ENCODE measurements at places on chromosomes 3 and 15.

- no peak for DNase-seq
These were observed 159.1 kb upstream of the NANOGP8 start for GRCh38 chr15:35244227-35244626.

GRCh38 chr3:82364827-82365226 lies 603.4 kb upstream of the GBE1 start:
- DNase-seq: no peak

- DNase-seq: no peak
These were observed 95.1 kb upstream of the TMC3 start for GRCh38 chr15:81469154-81469553.

GRCh38 chr3:172700256-172700655 lies 10.6 kb downstream of the NCEH1 start:
- no peak for DNase-seq

- no peak for DNase-seq
These were observed 213.9 kb upstream of the PFN2 start for GRCh38 chr3:150184426-150185071.

- no peak for DNase-seq
These were observed 19.1 kb upstream of the FSIP1 start for GRCh38 chr15:39801641-39802309.

GRCh38 chr3:52488746-52489145 lies 6.4 kb upstream of the STAB1 start:
- DNase-seq: no peak

- no peak for DNase-seq
These were observed 44.2 kb downstream of the IQGAP1 start for GRCh38 chr15:90432253-90432652.

- no peak for DNase-seq
These were observed 208.5 kb downstream of the LPP start for GRCh38 chr3:188362405-188362831.

GRCh38 chr15:92166751-92167405 lies 226.8 kb upstream of the ST8SIA2 start:
- no peak for DNase-seq

DNA sequence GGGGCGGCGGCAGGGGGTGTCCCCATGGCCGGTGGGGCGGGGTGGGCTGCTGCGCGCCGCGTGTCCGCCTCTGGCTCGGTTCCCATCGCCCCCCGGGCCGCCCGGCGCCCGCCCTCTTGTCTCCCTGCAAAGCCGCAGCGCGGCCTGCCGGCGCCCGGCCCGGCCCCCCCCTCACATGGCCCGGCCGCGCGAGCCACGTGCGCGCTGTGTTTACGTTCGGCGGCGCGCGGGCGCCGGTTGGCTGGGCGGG lies 502 bp downstream of the NR1D2 start:
- no peak for DNase-seq

DNA sequence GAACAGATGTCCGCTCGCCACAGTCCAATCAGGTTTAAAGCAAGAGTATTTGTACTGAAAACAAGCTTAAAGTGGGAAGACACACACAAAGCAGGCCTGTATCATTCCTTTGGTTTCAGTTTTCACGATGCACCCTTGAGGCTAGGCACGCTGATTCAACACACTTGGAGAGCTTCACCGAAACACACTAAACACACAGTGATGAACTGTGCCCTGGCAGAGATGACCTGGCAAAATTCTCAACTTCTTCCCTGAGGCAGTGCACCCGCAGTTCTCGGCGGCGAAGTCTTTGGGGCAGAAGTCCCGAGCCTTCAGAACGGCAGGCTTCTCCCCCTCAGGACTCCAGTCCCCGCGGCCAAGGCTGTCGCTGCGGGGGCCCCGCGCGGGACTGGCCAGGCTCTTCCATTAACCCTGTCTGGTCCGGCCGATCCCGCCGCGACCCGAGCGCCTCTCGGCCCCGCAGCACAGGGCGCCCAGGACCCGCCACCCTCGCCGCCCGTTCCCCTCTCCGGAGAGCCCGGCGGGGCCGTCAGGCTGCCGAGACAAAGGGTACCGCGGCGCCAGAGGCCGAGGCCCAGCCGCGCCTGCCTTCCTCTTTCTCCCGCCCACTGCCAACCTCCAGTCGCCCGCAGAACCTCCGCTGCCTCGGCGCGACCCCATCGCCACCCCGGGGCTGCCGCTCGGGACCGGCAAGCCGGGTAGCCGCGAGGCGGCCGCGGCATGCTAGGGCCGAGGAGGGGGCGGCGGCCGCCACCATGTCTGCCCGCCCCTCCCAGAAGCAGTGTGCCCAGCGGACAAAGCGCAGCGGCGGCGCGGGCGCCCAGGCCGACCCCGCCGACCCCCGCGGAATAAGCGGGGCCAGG lies 792 bp downstream of the GABPB1 start:
- DNase-seq: peak; percentile 69

Data from liver (tissue), 10 donors.